Bronchial epithelial cell (primary cell): ENCODE measurements at places on chromosomes 2 and 18.

DNA sequence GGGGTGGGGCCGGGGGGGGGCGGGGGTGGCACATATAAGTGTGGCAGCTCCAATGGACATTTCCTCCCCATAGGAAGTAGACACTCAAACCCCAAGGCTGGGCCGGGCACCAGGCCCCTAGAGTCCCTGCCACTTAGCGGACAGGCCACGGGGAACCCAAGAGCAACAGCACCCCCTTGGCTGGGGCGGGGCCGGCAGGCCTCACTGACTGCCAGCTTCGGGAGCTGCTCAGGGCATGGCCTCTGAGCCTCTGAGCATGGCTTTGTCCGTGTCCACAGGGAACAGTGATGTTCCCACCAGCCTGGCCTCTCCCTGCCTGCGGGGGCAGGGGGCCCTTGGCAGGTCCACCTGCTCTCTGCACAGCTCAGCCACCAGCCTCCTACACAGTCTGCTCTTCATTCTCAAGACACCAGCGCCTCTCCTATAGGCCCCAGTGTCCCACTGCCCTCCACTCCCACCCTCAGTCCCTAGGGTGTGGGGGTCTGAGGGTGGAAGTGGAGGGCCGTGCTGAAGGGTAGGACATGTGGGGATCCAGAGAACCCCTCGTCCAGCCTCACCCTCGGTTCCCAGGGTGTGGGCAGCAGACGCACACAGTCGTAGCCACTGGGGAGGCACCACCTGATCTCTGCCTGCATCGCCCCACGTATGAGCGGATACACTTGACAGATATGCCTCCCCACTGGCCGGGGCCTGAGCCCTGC lies 106.7 kb downstream of the FAM210A start:
- DNase-seq, result no peak

- DNase-seq, result no peak
Measured at GRCh38 chr18:46061387-46061786, 10.7 kb downstream of the PSTPIP2 start.

DNA sequence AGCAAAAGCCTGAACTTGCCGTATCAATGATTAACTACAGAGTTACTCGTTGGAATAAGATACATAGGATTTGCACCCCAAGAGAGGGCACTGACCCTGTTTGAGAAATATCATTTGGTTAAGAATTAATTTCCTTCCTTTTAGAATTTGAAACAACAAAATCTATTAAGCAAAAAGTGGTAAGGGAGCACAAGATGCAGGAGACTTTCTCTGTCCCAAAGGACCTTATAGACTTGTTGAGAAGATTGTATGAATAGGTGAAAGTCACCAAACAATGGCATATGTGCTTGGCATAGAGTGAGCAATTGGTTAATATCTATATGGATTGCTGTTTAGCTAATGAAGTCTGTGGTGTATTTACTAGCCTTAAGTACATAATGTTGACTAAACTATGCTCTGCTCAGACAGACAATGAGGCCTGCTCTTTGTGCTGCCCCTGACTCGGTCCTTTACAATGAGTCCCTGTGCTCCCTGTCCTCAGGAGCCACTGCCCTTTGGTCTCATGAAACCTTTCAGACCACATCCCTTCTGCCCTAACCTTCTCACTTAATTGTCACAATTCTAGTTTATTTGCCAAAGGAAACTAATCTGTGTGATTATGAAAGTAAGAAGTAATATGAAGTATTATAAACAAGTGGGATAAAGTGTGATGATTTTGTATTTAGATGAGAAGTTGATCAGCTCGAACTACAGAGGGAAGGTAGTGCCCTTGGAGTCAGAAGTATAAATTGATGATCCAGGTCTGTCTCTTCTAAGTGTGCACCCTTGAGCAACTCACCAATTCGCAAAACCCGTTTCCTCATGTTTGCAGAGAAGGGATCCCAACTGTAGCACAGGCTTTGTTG lies 21.2 kb upstream of the HNMT start:
- DNase-seq, result no peak

DNA sequence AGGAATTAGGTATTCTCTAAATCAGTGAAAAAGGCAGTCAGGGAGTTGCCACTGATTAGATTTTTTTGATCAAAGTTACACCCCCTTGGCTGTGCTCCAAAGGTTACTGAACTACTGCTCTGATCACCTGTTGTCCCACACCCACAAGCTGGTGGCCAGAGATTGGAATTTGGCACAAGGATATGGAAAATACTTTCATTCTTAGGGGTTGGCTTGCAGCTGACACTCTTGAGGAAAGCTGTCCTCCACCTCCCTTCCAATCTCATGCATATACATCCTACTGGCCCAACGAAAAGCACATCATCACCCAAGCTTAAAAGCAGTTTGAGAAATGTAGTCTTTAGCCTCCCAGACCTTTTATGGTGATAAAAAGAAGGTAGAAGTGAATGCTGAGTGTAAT lies 329.5 kb upstream of the CHAC2 start:
- DNase-seq, result no peak

- DNase-seq, result no peak
Measured at GRCh38 chr2:40405465-40405864, 46.4 kb downstream of the SLC8A1 start.

DNA sequence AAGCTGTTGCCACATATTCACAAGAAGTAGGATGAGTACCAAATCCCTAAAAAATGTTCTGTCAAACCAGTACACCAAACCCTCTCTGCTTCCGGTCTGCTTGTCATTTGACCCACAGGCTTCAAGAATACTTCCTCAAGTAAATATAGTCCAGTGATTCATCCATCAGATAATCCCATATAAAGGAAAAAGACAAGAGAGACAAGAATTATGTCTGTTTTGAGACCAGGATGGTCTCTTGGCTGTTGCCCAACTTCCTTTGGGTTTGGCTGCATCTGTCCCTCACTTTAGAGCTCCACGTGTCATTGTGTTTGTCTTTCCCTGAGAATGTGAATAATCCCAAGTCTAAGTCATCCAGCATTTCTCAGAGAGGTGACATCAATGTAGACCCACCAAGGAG lies 91.5 kb upstream of the NRP2 start:
- peak; percentile 26 for DNase-seq

DNA sequence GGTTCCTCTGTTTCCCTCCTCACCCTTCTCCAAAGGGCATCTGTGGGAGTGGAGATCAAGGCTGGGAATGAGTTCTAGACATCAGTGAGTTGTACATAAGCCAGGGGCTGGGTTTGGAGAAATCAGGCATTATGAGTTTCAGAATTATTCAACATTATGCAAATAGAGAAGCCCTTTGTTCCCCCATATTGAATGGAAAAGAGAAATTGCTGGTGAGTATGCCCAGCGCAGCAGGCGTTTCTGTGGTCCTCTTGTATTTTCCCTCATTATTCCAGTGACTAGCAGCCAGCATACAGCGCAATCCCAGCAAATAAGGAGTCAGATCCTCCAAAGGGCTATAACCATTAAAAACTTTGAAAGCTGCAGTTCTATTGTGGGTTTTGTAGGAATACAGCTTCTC lies 94.4 kb downstream of the VWA3B start:
- no peak for DNase-seq

DNA sequence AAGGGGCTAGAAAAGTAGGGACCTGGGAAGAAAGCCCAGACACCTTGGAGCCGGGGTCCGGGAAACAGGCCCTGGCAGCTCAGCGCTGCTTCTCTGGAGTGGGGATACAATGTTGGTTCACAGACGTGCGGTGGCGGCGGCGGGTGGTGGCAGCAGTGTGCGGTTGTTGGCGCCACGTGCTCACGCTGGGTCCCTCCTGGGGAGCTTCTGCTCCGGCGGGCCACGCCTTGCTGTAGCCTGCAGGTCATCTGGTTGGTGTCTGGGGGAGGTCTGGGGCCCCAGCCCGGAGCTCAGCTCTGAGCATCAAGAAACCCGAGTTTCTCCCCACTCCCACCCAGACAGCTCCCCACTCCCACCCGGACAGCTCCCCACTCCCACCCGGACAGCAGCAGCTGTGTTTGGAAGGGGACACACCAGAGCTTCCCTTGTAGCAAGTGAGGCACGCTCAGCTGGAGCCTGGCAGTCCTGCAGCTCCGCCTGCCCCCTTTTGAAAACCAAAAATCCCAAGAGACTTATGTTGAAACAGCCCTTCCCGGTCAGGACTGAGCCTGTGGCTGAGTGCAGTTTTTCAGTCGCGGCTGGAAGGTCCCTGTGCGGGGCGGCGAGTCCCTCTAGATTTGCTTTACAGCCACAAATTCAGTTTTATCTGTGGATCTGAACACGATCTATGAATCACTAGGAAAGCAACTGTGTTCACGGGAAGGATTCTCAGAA lies 46.9 kb downstream of the NFATC1 start:
- DNase-seq, result no peak

GRCh38 chr2:159592441-159592840 lies 23.9 kb downstream of the BAZ2B start:
- no peak for DNase-seq

DNA sequence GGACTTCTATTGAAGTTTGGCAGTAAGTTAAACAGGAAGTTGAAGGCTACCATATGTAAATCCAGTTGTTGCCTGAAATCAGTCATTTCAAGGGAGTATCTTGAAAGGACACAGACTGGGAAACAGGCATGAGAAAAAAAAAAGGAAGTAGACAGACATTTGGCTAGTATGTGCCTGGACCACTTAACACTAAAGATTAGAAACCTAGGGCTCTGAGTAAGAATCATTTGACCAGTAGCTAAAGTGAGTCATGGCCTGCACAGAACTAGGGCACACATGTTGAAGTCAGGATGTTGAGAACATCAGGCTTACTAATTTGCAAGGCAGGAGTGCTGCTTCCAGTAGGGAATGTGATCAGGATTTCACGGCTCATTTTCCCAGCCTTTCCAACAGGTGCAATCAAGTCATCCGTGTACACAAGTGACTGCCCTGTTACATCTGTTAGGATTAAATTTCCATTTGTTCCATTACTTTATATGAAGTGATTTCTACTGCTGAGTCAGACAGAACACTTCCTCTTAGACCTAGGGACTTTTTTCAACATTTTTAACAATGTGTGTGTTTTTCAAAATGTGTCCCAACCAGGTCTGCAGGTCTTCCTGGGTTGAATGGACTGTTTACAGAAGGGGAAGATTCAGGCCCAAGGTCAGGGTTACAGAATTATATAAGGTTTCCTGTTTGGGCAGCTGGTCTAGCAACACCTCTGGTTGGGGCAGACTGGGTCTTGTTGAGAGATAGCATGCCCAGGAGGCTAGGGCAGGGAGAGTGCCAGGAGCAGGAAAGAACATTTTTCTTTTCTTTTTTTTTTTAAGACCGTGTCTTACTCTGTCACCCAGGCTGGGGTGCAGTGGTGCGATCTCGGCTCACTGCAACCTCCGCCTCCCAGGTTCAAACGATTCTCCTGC lies 145.6 kb downstream of the TGIF1 start:
- DNase-seq, result peak; percentile 99

GRCh38 chr2:16332681-16333557 lies 332.7 kb downstream of the CYRIA start:
- DNase-seq, result no peak

- no peak for DNase-seq
Measured at GRCh38 chr2:171365778-171366177, 68.0 kb downstream of the METTL8 start.

GRCh38 chr18:9001209-9001608 lies 101.3 kb upstream of the NDUFV2 start:
- no peak for DNase-seq

DNA sequence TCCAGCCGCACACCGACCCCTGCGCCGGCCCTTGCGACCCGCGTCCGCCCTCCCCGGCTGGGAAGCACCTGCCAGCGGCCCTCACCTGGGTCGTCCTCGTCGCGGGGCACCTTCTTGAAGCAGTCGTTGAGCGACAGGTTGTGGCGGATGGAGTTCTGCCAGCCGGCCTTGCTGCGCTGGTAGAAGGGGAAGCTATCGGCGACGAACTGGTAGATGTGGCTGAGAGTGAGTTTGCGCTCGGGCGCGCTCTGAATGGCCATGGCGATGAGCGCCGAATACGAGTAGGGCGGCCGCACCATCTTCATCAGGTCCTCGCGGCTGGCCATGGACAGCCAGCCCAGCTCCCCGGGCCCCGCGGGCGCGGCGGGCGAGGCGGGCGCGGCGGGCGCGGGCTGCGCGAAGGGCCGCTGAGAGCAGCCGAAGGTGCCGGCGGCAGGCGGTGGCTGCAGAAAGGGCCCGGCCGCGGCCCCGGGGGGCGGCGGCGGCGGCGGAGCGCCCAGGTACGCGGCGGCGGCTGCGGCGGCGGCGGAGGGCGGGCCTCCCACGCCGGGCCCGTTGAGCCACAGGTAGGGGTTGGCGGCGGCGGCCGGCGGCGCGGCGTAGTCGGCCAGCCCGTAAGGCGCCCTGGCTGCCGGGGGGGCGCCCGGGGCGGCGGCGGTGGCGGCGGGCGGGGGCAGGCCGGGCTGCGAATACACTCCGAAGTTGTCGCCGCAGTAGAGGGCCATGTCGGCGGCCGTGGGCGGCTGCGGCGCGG lies 505 bp downstream of the FOXI3 start:
- DNase-seq, result no peak

GRCh38 chr2:99850084-99850710 lies 292.2 kb downstream of the AFF3 start:
- DNase-seq, result peak; percentile 49

GRCh38 chr2:133838642-133839365 lies 270.5 kb upstream of the NCKAP5 start:
- no peak for DNase-seq

GRCh38 chr2:63035660-63036059 lies 15.0 kb upstream of the OTX1 start:
- no peak for DNase-seq

DNA sequence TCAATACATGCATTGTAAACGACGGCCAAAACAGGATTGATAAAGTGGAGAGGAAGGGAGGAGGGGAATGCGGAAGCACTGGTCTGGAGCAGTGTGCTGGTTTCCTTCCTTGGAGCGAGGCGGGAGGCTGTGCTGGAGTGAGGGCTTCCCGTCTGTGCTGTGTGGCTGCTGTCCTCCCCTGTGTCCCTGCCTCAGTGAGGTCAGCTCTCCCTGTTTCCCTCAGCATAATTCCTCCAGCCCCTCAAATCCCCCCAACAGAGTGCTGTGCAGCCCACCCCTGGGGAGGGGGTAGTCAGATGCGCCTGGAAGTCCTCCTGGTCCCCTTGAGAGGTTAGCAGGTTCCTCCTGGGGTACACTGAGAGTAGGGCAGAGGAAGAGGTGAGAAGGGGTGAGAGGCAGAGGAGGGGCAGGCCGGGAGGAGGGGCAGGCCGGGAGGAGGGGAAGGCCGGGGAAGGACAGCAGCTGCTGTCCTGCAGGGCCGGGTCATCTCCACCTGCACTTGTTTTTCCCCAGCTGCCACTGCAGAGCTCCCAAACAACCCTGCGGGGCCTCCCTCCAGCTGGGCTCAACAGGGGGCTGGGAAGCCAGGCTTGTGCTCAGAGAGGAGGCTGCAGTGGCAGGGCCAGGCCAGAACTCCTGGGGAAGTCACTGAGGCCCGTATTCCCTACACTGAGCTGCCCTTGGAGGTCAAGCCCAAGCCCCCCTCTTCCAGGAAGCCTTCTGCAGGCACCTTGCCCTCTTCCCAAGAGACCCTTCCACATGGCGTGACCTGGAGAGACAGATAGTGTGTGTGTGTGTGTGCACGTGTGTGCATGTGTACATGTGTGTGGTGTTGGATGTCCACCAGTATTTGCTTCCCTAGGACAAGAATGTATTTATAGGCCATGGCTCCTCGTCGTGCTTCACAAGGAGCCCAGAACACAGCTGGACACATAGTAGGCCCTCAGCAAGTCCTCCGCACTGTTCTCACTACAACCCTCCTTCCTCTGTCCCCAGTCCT lies 13.2 kb upstream of the ATP6V1B1 start:
- DNase-seq, result no peak

- DNase-seq, result peak; percentile 23
Measured at GRCh38 chr2:157627594-157628476, 829 bp downstream of the ACVR1C start.

GRCh38 chr2:234249873-234250272 lies 199.4 kb downstream of the SPP2 start:
- DNase-seq, result peak; percentile 94
